ENCODE measurements at places on chromosomes 2 and 18.

DNA sequence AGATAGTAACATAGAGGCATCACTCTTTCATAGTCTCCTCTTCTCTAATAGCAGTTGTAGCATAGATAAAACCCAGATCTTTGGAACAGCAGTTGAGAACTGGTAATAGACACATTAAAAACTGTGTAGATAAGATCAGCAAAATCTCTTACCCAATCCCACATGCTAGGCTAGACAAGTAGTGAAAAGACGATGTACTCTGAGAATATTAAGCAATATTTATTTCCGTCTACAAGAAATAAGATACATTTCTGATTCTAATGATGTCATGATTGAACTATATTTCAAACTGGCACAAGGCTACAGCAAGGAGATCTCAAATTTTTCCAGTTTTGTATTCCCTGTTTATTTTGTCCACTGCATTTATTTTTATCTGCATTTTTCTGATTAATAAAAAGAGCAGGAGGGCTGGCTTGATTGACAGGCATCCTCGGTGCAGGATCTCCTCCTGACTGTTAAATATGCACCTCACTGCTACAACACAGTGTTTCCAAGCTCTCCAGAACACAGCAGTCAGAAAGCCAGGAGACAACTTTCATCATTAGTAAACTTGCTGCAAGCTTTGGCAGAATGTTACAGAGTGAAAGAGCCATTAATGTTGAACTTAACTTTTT, 73.3 kb upstream of the ATIC start:
- DNase-seq = no peak

DNA sequence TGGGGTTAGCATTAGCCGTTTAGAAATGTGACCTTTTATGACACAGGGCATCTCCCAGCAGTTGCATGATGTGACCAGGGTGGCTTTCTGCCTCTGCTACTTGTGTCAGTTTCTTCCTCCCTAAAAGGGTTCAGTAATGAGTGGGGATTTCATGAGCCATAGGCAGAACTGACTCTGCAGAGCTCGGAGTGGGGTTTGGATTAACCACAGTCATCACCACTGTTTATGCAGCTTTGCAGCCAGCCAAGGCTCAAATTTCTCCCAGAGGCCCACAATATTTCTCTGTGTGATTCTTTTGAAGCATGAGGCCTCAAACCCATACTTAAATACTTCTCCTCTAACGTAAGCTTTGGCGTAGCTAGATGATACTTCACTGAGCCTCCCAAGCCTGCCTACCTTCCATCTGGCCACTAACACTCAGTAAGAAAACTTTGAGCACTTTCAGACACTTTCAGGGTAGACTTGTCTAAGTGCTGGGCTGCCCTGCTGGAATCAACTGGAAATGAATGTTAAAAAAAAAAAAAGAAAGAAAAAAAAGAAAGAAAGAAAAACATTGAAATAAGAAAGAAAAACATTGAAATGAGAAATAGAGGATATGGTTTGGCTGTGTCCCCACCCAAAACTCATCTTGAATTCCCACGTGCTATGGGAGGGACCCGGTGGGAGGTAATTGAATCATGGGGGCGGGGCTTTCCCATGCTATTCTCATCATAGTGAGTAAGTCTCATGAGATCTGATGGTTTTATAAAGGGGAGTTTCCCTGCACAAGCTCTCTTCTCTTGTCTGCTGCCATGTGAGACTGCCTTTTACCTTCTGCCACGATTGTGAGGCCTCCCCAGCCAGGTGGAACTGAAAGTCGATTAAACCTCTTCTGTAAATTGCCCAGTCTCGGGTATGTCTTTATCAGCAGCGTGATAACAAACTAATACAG, 11.5 kb upstream of the LAPTM4A start:
- peak; percentile 81 for DNase-seq

DNA sequence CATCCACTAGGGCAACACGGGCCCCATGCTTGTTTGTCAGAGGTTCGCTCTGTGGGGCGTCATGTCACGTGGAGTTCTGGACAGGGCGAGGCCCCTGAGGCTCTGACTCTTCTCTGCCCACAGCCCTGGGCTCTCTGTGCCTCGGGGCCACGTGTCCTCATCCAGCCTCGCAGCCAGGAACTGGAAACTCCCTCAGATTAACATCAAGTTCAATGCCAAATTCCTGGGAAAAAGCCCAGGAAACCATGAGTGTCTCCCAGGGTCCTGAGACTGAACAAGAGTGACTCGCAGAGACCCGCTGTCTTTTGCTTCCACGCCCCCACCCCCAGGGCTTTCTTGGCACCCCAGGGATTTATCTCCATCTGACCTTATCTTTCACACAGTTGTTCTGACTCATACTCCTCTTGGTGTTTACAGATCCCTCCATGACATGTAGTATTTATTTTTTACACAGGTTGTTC, 174.0 kb upstream of the PIEZO2 start:
- no peak for DNase-seq

DNA sequence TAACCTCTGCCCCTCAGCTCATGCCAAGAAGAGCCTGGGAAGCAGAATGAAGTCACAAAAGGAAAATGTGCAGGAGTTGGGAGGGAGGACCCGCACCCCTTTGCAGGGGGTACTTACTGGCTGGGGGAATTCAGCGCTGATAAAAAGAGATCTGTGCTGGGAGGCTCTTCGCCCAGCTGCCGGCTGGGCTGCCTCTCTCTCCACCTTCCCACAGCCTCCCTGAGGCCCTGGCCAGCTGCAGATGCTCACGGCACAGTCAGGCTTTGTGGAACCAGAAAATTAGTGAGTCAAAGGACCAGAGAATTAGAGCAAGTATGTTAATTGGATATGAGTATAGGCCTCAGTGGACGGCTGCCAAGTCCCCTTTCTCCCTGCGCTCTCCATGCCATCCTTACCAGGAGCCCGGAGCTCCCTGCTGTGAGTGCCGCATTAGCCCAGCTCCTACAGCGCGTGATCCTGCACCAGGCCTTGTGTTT, 181.7 kb upstream of the SH3BP4 start:
- DNase-seq = no peak

GRCh38 chr18:63266888-63267790, 52.4 kb downstream of the BCL2 start:
- DNase-seq = no peak

GRCh38 chr2:16166327-16166981, 226.1 kb downstream of the MYCN start:
- DNase-seq = no peak

DNA sequence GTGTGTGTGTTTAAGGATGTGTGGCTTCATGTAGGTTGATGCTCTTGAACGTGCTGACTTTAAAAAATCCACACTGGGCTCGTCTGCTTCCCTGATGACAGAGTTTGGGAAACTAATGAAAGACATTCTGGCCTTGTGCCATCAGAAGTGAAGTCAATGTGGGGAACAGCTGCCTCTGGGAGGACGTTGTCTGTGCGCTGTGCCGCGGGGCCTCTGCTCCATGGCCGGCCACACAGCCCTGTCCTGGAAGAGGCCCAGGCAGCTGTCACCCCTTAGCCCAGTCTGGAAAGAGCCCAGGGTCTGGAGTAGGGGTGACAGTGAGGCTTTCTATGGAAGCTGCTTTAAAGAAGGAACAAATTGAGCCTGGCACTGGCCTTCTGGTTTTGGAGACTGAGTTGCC, 155.8 kb downstream of the SH3RF3 start:
- peak; percentile 84 for DNase-seq

- DNase-seq = no peak
These were observed 10.0 kb downstream of the ADD2 start for GRCh38 chr2:70757966-70758365.

GRCh38 chr18:70415823-70416488, 127.1 kb downstream of the SOCS6 start:
- no peak for DNase-seq

DNA sequence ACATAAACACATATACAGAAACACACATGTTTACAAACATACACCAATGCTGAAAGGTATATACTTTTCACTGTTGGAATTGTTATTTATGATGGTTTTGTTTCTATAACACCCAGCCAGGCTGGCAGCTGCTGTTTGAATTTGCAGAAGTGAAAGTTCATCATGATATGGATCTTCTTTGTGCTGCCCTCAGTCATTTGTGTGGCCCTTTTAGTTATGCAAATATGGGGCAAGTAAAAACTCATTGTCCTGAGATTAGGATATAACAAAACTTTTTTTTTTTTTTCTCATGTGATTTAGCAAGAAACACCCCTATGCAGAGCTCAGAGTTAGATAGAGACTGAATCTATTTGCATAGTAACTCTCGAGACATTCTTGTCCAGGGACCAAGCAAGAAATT, 714.1 kb downstream of the KCNJ3 start:
- DNase-seq = no peak

DNA sequence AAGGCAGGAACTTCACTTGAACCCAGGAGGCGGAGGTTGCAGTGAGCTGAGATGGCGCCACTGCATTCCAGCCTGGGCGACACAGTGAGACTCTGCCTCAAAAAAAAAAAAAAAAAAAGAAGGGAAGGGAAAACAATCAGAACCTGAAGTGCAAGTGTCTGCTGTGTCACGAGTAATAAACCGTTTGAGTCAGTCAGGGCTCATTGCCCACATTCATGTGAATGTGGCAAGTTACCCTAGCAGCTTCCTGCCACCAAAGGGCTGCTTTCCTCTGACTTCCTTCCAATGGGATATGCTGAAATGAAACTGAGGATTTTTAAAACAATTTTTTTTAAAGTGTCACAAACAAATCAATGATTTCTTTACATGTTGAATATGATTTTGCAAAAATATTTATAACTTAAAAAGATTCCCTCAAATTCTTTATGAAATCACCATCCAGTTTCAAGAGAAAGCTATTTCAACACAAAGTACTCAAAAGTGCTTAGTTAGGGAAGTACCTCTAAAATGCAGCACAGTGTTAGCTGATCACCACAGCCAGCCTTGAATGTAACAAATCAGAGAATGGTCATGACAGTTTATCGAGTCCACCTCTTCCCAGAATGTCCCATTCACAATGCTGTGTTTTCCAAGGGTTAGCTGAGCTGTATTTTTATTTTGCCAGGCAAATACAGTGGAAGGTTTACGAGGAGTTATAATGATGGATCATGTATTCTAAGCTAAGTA, 36.4 kb downstream of the WDSUB1 start:
- DNase-seq = no peak

DNA sequence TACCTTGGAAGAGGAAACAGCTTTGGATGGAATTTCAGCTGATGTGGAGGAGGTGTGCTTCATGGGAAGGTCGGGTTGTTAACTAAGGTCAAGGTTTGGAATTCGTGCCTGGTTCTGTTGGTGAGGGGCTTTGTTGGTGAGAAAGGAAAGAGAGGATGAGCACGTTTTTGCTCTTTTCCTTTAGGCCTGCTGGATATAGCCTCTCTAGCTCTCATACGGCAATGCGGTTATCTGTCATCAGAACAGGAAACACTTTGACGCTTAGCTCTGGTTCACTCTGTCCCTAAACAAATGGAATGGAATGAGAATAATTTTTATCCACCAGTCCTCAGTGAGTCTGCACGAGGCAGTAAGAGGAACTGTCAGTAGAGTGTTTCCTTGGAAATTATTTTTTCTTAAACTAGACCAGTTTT, 169.7 kb upstream of the NOSTRIN start:
- no peak for DNase-seq

GRCh38 chr2:58207189-58207588, 33.9 kb downstream of the FANCL start:
- DNase-seq = no peak

- DNase-seq = no peak
These were observed 69.8 kb upstream of the CD302 start for GRCh38 chr2:159867567-159868361.

DNA sequence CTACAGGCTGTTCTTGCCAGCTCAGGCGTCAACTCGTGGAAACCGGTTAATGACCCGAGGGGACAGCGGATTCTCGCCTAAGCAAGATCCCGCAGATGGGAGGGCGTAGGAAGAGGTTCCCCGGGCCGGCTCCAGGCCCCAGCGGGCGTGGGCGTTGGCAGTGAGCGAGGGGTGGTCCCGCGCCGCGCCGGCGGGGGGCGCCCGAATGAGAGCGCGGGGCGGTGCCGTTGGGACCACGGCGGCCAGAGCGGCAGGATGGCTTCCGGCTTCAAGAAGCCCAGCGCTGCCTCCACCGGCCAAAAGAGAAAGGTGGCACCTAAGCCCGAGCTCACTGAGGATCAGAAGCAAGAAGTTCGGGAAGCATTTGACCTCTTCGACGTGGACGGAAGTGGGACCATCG, at the start of gene CETN1:
Gene CETN1, plus strand, starts transcription at position 227 of the 400 bp plus-strand sequence. Its CDS starts 29 bp downstream, at position 256.
- no peak for DNase-seq

GRCh38 chr2:193841384-193842150, 1646.8 kb upstream of the TMEFF2 start:
- no peak for DNase-seq

- no peak for DNase-seq
These were observed 46.5 kb downstream of the THNSL2 start for GRCh38 chr2:88216641-88217040.

- DNase-seq = no peak
These were observed 74.3 kb downstream of the TTN start for GRCh38 chr2:178732913-178733312.

GRCh38 chr2:37881397-37881796, 43.7 kb upstream of the RMDN2 start:
- DNase-seq = no peak

- peak; percentile 65 for DNase-seq
These were observed 61.5 kb upstream of the KLF7 start for GRCh38 chr2:207227062-207227748.

GRCh38 chr2:237213315-237214022, 127.8 kb downstream of the COPS8 start:
- peak; percentile 52 for DNase-seq

DNA sequence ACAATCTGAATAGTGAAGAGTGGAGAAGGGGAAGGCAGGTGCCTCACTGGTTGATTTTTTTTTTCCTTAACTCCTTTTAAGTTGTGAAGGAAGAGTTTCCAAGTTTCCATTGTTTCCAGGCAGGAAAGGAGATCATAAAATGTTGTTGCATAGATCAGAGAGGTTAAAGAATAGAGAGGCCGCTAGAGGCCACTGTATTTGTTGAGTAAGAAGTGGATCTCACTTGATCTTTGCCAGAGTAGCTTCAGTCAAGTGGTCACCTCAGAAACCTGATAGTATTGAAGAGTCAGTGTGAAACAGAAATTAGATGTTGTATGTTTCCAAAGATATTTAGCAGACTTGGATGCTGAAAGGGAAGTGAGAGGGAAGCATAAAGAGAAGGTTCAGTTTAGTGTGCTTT, 17.6 kb downstream of the CTNNA2 start:
- no peak for DNase-seq

GRCh38 chr2:152431370-152432098, 96.6 kb downstream of the FMNL2 start:
- DNase-seq = no peak

DNA sequence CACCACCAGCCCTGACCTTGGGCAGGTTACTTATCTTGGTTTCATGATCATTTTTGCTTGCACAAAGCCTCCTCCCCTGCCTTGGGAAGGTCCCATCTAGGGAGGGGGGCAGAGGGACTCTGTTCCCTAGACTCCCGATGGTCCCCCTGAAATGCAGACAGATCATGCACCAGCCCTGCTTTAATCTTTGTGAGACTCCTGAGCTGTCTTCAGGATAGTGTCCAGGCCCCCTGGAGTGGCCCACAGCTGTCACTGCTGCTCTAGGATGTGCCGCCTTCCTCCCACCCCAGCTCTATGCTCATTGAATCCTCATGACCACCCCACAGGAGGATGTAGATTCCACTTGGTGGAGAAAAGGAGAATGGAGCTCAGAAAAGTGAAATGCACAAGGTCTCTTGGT, 28.0 kb downstream of the PCARE start:
- no peak for DNase-seq

GRCh38 chr2:230872968-230873660, 8.4 kb downstream of the ITM2C start:
- no peak for DNase-seq
